ENCODE measurements at places on chromosomes 5 and 9.

DNA sequence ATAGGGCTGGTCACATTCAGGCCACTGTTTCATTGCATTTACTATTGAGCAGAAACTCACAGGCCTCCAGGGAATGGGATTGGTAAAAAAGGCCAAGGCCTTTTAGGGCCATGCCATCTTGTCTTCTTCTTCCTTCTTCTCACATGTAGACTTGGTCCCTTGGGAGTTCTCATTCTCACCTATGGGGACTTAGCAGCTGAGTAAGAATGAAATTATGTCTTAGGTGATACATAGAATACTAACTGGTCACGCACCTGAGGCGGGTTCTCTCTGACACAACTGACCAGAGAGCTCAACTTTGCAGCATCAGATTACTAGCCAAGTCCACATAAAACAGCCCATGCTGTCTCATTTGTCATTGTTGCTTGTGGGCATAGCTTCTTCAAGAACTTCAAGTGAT is 641.8 kb downstream of the EFNA5 start:
- DNase-seq = no peak

GRCh38 chr5:173659423-173659822 is 43.0 kb upstream of the BOD1 start:
- DNase-seq = no peak

GRCh38 chr5:96785326-96786109 is 22.2 kb downstream of the ERAP1 start:
- no peak for DNase-seq

DNA sequence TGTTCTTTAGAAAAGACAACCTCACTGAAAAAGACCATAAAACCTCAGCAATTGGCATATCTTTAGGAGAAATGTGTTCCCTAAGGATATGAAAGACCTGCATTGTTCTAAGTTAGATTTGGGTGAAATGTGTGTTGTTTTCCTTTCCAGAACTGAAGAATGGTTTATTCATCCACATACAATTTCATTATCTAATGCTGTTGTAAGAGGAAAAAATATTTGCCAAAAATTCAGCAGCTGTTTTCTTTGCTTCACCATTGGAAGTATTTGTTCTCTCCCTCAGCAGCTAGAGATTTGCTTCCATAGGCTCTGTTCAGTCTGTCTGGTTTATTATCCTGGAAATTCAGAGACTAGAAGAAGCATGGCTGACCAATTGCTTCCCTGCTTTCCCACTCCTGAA is 150.9 kb downstream of the ISOC1 start:
- DNase-seq = no peak

- DNase-seq = no peak
Measured at GRCh38 chr9:95176755-95177319, 140.7 kb downstream of the FANCC start.

GRCh38 chr5:94993491-94993890 is 291.4 kb downstream of the MCTP1 start:
- no peak for DNase-seq

- no peak for DNase-seq
Measured at GRCh38 chr5:170466988-170467707, 36.7 kb upstream of the KCNIP1 start.

GRCh38 chr5:40318395-40318794 is 361.3 kb upstream of the PTGER4 start:
- DNase-seq = no peak

GRCh38 chr5:20555034-20555433 is 567.0 kb upstream of the CDH18 start:
- DNase-seq = no peak

All from nephron progenitor cell (in vitro differentiated cells).